ENCODE measurements at places on chromosomes 13 and 19. TPM values are rescaled to one million over a fixed set of nuclear protein-coding genes. Genes with fewer than 3 reads are reported as not detected.

The TEX29 gene
- 0.42 TPM for total RNA-seq

DNA sequence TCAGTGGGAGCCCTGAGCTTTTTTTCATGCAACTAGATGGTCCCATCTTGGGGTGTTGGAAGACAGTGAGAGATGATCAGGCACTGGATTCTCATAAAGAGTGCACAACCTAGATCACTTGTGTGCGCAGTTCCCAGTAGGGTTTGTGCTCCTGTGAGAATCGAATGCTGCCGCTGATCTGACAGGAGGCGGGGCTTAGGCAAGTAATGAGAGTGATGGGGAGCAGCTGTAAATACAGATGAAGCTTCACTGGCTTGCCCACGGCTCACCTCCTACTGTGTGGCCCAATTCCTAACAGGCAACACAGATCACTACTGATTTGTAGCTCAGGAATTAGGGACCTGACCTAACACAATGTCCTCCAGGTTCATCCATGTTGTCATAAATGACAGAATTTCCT is 43.6 kb upstream of the UBAC2 start:
- peaks cover 3% of the 10 kb centered on the region for H3K27me3 ChIP-seq
- no peak overlapping the region for H3K27ac ChIP-seq
- no peak overlapping the region for H3K4me3 ChIP-seq
- no peak for DNase-seq

GRCh38 chr13:102039264-102039663 is 362.6 kb downstream of the FGF14 start:
- no peak for DNase-seq
- H3K36me3 ChIP-seq = no peaks in the 10 kb centered on the region
- no peaks in the 10 kb centered on the region for H3K27me3 ChIP-seq
- H3K4me3 ChIP-seq = no peak overlapping the region
- H3K27ac ChIP-seq = no peak overlapping the region

- no peak overlapping the region for H3K27ac ChIP-seq
- no peak for DNase-seq
- H3K27me3 ChIP-seq = no peaks in the 10 kb centered on the region
- no peaks in the 10 kb centered on the region for H3K4me1 ChIP-seq
- no peak overlapping the region for H3K4me3 ChIP-seq
- no peaks in the 10 kb centered on the region for H3K36me3 ChIP-seq
Observed at GRCh38 chr13:43908156-43909126, 28.7 kb downstream of the LACC1 start.

DNA sequence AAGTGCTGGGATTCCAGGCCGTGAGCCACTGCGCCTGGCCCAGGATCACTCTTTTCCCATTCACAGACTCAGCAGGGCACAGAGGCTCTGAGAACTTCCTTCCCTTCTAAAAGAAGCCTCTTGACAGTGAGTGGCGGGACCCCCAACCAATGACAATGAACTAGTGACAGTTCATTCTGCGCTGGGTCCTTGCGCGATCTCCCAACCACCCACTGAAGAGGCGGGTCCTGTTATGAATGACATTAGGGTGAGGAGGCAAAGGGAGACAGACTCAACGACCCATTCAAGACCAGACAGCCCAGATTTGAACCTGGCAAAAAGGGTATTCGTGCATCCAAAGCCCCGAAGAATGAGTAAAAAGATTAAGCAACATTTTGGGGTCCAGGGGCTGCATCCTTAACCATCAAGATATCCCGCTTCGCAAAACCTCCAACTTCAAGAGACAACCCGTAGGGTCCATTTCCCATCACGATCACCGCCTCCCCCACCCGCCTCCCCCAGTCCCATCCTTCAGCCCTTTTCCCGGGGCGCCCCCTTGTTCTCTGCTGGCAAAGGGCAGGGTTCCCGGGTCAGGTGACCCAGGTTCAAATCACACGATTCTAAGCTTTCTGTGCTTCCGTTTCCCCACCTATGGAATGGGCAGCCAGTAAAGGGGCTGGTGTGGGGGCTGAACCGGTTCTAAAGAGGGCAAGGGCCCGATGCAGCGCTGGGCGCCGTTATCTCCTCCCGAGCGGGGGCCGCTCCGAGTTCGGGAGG is 719 bp downstream of the SUGP2 start:
- H3K4me3 ChIP-seq = peak overlapping the region; percentile 94
- H3K4me1 ChIP-seq = peaks cover 14% of the 10 kb centered on the region
- DNase-seq = peak; percentile 85
- peak overlapping the region; percentile 97 for H3K27ac ChIP-seq

DNA sequence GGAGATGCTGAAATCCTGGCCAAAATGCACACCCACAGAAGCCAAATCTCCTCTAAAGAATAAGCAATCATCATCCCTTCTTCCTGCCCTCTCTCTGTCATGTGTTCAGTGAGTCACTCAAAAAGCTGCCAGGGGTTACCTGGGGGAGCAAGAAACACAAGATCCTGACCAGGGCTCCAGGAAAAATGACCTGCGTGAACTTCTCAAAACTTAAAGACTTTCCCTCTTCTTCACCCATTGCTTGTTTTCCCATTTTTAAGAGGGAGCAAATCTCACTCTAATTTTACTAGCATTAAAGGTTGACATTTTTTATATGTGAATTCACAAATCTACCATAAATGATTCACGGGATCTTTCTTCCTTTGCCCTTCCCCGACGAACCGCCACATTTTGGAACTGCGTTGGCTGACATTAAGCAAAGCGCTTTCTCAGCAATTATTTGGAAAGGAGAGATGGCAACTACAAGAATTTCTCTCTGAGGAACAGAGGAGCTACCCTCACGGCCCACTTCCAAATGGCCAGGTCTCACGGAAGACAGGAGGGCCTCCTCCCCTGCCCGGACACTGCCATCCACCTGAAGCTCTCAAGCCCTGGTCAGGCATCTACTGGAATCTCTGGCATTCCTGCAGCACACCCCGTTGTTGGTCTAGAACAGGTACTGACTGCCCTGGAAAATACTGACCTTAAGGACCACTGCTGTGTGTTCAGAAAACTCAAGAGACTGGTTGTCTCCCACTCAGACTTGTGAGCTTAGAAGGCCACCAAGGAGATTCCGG is 14.2 kb downstream of the TSHZ3 start:
- peaks cover 2% of the 10 kb centered on the region for H3K4me1 ChIP-seq
- H3K4me3 ChIP-seq = no peak overlapping the region
- H3K36me3 ChIP-seq = no peaks in the 10 kb centered on the region
- H3K27ac ChIP-seq = no peak overlapping the region

GRCh38 chr13:21361123-21361522 is 98.0 kb downstream of the ZDHHC20 start:
- no peaks in the 10 kb centered on the region for H3K27me3 ChIP-seq
- no peaks in the 10 kb centered on the region for H3K36me3 ChIP-seq
- no peak for DNase-seq
- no peaks in the 10 kb centered on the region for H3K4me1 ChIP-seq
- H3K4me3 ChIP-seq = no peak overlapping the region

DNA sequence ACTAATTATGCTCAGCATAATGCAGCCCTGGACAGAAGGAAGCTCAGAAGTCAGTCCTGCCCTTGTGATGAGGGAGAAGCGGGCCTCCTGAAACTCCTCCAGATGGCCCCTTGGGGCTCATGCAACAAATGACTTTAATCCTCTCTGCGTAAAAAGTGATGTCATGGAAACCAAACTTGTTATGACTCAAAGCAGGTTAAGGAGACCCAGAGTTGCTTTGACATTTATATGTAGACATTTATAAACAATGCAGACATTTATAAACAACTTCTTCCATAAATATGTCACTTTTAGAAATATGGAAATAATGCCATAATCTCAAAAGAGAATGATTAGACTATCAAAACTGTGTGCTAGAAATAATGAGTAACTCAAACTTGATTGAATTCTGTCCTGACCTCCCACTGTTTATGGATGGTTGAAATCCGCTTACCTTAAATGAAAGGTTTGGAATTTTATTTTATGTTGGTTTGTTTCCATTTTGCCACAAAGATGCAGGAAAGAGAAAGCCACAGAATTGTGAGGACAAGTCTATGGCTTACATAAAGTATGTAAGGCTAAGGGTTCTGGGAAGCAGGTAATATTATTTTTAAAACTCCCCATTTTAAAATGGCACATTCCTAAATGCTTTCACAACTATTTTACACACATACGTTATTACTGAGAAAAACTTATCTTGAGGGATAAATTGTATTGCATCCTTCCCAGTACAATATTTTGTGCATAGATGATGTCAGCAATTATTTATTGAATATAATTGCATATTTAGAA is 73.7 kb downstream of the CYSLTR2 start:
- DNase-seq = no peak
- H3K27ac ChIP-seq = no peak overlapping the region
- no peak overlapping the region for H3K4me3 ChIP-seq
- H3K27me3 ChIP-seq = no peaks in the 10 kb centered on the region
